NCI-H1694 treated with DMSO at 0.1 percent for 48 hours (cell line): ENCODE measurements at places on chromosomes 1 and 21.

GRCh38 chr1:24743404-24744211 is 1.6 kb upstream of the CLIC4 start:
- no peak for DNase-seq

DNA sequence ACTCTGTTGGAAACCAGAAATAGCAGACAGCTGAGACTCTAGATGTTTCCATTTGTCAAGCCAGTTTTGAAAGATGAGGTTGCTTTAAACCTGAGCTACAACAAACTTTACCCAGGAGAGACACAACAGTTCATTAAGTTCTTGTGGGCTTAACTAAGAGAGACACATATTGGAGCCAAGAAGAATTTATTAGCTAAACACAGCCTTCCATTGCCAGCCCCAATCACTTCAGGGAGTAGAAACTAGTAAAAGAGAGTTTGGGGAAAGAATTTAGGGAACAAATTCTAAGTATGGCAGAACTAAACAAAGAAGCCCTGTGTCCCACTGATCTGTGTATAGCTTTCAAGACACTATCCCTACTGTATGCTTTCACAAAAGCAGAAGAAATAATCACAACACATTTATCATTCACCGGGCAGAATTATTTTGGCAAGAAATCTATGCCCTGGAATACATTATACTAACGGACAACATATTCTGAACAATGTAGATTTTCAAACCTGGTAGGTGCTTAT is 87.3 kb upstream of the KAZN start:
- DNase-seq, result no peak

- no peak for DNase-seq
Observed at GRCh38 chr21:45225741-45226327, 61.9 kb downstream of the POFUT2 start.

DNA sequence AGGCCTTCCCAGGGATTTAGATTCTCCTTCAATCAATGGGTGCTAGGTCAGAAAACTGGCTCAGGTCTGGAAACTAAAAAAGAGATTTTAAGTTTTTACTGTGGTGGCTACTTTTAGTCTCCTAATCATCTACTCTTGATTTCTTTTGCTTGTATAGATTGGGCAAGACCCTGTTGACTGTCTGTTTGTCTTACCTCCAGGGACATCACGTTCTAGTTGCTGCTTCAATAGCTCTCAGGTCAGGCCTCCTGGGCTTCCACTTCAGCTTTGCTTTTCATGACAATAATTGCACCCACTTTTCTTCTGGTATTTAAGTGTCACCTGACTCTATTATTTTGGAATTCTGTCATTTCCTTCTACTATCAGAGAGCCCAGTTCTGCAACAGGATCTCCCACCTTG is 28.5 kb upstream of the CREG1 start:
- DNase-seq, result no peak

- no peak for DNase-seq
Observed at GRCh38 chr1:233638513-233638912, 24.6 kb downstream of the KCNK1 start.

DNA sequence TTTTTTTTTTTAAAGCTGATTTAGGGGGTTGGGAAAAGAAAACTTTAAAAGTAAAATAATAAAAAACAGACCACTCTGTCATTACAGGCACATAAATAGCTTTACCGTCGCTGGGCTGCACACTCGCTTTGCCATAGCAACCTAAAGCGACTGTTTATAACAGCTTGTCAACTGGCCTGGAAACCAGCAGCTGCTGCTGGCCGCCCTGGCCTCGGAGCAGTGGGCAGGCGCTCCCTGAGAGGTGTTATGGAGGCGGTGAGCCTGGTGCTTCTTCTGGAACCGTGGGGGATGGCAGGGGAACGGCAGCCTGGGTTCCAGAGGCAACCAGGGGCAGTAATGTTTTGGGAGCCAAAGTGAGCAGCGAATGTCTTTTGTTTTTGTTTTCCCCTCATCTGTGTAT is 45.7 kb downstream of the ATP2B4 start:
- peak; percentile 33 for DNase-seq

DNA sequence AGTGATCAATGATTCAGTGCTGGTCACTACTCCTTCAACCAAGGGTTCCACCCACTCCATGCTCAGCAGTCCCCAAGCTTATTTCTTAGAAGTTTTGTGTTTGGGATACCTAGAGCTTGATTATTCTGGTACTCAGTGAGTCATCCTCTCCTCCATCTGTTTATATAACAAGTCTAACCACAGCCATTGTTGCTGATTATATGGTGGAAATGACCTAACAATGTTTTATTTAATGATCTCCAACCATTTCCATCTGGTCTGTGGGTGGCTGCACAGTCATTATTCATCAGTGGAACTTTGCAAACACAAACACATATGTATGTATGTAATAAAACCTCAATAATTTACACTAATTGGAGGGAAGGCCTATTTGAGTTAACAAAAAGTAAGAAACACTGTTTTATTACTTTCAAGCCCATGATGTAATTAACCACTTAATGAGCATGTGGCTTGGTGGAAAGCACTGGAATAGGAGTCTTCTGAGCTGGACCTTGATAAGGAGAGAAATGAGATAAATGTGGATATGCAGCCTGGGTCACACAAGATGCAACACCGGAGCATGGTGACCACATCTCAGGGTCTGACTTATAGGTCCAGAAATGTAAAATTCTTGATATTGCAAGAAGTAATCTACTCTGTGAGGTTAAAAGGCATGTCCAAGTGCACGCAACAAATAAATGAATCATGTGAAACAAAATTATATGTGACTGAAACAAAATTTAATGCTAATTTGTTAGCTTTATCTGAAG is 99.0 kb upstream of the WLS start:
- peak; percentile 29 for DNase-seq

GRCh38 chr21:39518055-39518846 is 66.5 kb downstream of the SH3BGR start:
- DNase-seq, result peak; percentile 86

DNA sequence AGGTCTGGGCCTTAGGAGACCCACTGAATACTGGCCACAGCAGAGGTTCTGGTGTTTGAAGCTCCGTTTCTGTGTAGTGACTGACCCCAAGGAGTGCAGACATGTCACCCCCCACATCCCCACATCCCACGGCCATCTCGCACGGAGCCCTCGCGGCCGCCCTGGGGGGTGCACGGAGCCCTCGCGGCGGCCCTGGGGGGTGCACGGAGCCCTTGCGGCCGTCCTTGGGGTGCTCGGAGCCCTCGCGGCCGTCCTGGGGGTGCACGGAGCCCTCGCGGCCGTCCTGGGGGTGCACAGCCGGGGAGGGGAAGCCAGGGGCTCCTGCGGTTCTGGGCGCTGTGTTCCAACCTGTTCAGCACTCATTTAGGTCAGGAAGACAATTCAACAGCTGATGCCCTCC is 68.4 kb downstream of the SCCPDH start:
- no peak for DNase-seq

GRCh38 chr1:223780318-223780717 is 65.4 kb downstream of the TP53BP2 start:
- DNase-seq, result no peak

DNA sequence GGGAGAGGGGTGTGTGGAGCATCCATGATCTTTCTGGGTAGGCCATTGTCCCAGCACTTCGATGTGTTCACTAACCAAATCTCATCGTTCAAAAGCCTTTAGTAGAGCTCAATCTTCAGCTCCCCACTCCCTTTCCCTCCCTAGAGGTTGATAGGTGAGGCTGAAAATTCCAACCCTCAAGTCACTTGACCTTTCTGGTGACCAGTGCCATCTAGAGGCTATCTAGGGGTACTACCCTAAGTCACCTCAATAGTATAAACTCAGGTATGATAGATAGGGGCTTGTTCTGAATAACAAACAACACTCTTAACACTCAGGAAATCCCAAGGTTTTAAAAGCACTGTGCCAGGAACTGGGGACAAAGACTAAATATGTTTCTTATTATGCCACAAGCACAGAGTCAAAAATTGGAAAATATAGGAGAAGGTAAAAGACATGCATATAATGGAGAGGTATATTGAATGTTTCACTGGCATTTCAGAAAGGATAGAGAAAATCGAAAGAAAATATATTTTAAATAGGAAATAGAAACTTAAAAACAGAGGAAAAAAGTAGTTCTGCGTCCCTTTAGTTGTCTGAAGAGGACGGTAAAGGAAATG is 42.9 kb upstream of the CD53 start:
- DNase-seq, result peak; percentile 47

- DNase-seq, result no peak
Observed at GRCh38 chr1:171455967-171456366, 29.4 kb upstream of the PRRC2C start.

GRCh38 chr1:2555634-2556276 is 416 bp upstream of the TNFRSF14 start:
- no peak for DNase-seq

DNA sequence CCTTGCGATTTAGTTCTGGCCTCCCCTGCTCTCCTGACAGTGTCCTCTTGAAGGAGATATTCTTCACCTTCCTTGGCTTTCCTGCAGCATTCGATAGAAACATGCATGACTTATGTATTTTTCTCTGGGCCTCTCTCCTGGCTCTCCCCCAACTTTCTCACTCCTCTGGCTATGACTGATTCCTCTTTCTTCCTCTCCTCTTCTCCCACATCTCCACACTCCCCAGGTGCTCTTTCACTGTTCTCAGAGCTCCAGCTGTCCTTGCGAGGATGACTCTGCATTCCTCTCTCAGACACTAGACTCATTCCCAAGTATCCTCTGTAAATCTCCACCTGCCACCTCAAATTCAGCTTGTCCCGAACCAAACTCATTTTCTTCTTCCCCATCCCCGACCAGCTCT is 18.0 kb downstream of the LRRC42 start:
- no peak for DNase-seq

DNA sequence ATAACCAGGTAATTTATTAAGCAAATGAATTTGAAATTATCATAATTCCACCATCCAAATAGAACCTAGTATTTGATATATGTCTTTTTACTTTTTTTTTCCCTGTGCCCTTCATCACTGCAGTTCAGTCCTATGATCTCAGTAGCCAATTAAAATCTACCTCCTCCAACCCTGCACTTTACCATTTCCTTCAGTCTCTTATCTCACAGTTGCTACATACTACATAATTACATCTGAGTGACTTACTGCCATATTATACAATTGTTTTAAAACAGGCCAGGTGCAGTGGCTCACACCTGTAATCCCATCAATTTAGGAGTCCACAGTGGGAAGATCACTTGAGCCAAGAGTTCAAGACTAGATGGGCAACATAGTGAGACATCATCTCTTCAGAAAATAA is 73.2 kb downstream of the PRKACB start:
- no peak for DNase-seq

DNA sequence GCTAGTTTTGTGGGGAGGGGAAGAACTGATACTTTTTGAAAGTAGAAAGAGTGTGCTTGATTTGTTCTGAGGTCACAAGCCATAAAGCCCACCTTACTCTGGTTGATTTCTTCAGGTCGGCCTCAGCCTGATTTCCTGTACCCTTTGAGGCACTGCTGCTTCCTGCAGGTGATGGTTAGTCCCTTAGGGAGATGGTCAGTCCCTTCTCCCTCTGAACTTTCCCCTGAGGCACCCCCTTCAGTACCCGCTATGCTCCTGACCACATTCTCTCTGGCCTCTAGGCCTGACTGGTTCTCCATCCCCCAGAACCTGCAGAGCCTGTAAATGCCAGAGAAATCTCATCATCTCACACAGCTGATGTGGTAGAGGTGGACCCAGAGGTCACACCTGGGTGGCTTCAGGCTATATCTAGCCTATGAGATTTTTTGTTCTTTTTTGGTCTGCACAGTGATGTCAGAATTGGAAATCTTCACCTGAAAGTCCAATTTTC is 15.0 kb upstream of the ID3 start:
- DNase-seq, result no peak

GRCh38 chr1:150187560-150187931 is 37.8 kb downstream of the PLEKHO1 start:
- DNase-seq, result no peak

DNA sequence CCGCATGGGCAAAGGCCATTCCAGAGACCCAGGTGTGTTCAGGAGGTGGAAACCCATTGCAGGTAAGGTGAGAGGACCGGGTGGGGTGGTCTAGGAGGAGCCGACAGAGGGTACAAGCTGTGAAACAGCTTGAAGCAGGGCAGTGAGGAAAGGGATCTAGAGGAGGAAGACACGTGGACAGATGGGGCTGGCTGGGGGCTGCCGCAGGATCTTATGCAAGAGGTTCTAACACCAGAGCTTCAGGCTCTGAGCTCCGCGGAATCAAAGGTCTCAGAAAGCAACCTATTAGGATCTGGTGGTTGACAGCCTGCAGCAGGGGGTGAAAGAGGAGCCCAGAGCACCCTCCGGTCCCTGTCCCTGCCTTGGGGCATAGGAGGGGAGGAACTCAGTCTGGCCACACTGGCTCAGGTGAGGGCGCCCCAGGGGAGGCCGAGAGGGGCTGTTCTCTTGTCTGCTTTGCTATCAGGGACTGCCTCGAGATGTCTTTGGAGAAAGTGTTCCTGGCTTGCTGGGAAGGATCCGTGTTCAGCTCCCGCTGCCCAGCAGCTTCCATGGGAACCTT is 1.9 kb downstream of the TFF1 start:
- DNase-seq, result no peak

GRCh38 chr21:25240974-25241373 is 366.3 kb downstream of the MRPL39 start:
- no peak for DNase-seq

GRCh38 chr1:101200513-101200912 is 36.3 kb upstream of the S1PR1 start:
- no peak for DNase-seq

DNA sequence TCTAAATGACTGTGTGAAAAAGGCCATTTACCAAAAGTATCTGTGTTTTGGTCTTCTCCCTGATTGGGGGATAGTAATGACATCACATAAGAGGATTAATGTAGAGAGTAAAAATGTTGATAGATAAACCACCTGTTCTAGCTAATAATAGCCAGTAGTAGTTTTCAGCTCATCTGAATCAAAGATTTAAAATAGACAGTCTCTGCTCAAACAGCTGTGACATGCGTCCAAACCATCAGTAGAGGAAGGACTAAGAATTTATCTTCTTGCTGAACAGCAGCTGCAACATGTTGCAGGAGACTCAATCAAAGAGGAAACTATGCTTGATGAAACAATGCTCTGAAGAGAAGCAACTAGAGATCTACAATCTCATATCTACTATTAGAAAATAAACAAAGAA is 21.4 kb downstream of the TMPRSS15 start:
- no peak for DNase-seq

DNA sequence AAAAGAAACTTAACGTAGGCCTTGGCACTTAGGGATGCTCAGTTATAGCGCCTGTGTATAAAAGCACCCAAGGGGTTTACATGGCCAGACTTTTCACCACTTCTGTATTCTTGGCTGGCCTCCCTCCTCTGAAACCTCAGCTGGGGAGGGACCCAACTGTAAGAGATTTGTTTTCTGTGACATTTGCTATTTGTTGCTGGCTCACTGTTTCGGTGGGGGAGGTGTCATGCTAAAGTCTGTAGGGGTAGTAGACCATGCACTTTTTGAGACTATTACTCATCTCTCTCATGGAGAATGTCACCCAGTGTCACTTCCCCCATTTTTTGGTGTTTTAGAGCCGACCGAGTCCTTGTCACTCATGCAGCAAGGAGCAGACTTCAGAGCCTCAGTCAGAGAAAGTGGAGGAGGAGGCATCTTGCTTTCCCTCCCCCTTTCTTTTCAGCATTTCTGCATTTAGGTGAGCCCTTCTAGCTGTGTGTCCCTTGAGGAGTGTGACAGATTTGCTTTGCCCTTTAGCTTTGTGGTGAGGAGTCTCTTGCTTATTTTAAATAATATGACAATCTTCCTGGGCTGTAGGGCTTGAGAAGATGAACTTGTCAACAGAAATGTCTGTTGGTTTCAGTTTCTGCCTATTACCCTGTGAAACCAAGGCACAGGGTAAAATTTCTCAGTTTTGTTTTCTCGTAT is 160.1 kb downstream of the FASLG start:
- DNase-seq, result no peak

GRCh38 chr1:46575300-46575699 is 23.9 kb upstream of the KNCN start:
- DNase-seq, result no peak
